ENCODE measurements at places on chromosomes 7 and 10.

GRCh38 chr10:17075533-17076359 is 53.9 kb downstream of the CUBN start:
- no peak for DNase-seq

DNA sequence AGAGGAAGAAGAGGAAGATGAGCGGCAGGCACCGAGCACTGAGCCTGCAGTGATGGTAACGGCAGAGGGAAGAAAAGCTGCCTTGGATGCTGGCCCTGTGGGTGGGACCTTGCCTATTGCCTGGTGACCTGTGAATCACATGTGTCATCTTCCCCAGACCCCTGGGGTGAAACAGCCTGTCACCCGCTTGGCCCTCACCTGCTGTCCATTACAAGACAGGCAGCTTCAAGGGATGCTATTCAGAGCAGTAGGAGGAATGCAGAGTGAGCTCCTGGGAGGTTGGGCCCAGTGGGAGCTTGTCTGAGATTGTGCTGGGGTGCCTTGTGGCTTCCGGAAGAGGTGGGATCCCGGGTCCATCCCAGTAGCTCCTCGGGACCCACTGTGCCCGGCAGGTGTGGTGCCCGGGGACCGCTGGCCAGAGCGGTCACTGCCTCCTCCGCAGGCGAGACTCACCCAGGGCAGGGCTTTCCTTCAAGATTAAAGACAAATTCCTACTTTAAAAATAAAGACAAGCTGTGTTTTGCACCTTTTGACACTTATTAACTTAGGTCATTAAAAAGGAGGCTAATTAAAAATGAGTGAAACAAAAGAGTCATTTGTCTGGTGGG is 440.2 kb upstream of the MKI67 start:
- no peak for DNase-seq

DNA sequence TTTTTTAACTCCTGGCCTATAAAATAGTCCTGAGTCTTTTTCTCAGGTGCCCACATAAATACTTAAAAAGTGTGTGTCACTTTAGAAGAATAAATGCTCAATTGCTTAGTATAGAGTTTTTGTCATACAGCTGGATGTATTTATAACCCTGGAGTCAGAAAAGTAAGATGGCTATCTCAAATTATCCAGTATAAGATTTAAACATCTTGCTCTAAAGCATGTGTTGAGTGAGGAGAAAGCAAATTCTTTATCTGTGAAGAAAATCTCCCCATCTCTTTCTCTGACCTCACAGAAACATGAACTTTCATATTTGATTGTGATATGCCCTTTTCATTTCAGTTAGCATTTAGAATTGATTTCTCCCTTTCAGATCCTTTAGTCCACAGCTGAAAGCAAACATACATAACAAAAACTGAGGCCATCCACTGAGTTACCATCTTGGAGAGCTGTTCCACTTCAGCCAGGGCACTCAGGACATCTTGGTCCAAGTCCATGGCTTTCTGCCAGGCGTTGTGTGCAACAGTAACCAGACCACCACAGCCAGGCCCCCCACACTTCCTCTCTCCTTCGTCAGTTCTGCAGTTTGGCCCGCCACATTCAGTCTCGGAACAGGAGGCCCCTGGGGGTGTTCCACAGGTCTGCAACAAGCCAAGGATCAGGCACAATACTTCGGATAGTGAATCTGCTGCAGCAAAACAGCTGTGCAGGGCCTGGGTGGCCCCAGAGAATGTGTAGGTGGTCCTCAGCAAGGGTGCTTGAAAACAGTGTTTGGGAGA is 40.9 kb downstream of the DLD start:
- DNase-seq, result no peak

- DNase-seq, result no peak
Observed at GRCh38 chr7:89073776-89074175, 278.2 kb upstream of the TEX47 start.
